ENCODE measurements at places on chromosomes 2 and 18.

GRCh38 chr18:12517142-12517825 lies 109.6 kb downstream of the PRELID3A start:
- DNase-seq, result no peak

- no peak for DNase-seq
These were observed 293.5 kb downstream of the ARHGAP15 start for GRCh38 chr2:143422681-143423080.

DNA sequence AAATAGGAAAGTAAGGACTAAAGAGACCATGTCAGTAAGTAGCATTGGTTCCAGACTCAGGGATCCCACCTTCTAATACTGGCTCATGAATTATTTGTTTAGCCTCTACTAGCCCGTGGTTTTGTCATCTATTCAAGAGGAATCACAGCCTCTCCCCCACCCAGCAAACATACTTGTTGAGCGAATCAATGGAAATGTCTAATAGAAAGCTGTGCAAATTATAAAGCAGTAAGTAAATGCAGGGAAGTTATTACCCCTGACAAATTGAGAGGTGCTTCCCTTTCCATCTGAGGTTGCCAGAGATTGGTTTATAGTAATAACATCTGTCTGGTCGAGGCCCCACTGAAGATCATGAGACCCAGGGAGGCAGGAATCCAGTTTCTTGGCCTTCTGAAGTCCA lies 219.3 kb upstream of the OSR1 start:
- DNase-seq, result no peak

GRCh38 chr2:189504238-189504637 lies 63.0 kb downstream of the WDR75 start:
- DNase-seq, result no peak

- DNase-seq, result no peak
These were observed 19.4 kb upstream of the ZSWIM2 start for GRCh38 chr2:186868344-186868743.

DNA sequence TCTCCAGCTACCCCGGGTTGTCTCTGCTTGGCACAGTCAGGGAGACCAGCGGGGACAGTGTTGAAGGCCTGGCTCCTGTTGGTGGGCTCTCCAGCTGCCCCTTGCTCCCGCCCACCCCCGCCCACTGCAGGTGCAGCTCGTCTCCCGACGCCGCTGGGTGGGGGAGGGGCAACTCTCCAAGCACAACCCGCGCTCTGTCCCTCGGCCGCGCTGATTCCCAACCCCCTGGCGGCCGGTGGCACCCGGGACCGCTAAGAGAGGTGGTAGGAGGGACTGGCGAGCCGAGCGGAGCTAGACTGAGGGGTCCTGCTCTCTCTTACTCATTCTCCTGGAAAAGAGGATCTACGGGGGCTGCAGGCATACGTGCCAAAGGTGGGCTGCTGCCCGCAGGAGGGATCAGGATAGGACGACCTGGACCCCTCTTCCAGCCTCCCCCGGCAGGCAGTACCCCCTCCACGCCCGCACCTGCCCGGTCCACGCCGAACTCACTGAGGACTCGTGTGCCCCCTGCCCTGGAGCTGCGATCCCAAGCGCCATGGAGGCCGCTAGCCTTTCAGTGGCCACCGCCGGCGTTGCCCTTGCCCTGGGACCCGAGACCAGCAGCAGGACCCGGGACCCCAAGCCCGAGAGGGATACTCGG lies 44.5 kb downstream of the DDX18 start:
- DNase-seq, result no peak

DNA sequence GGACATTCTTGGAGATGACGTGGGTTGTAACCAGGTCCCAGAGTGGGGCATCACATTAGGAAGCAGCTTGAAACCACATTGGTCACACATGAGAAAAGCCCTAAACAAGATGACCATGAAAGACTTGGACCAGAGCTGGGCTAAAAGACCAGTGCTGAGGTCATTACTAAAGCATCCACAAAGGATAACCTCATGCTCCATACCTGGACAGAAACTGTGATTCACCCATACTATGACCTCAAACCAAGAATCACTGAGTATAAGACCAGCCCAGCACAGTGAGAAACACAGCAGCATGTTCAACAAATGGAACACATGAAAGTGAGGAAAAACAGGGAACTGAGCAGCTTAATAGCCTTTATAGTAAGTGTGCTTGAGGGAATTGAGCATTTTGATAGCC lies 635.5 kb upstream of the NETO1 start:
- DNase-seq, result no peak

- no peak for DNase-seq
These were observed 8.4 kb upstream of the CTLA4 start for GRCh38 chr2:203859030-203859789.

- DNase-seq, result peak; percentile 93
These were observed 2.1 kb downstream of the BCL2L11 start for GRCh38 chr2:111122631-111123421.

GRCh38 chr2:195672674-195673073 lies 15.6 kb downstream of the SLC39A10 start:
- DNase-seq, result no peak

GRCh38 chr2:226883296-226883795 lies 47.5 kb downstream of the RHBDD1 start:
- no peak for DNase-seq

DNA sequence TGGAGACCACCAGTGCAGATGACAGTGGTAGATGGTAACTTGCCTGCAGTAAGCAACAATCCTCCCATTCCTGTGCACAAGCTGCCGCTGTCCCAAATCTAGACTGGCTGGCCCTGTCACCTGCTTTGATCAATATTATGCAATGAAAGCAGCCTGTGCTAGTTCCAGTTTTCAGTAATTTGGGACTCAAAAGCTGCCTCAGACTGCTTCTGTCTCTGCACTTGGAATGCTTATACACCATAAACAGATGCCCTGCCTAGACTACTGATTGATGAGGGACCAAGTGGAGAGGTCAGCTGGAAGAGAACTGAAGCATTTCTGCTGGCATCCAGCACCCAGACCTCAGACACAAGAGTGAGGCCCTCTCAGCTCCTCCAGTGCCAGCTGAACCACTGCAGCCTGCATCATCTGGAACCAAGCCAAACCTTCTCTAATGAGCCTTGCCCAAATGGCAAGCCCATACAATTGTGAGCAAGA lies 24.9 kb downstream of the CCBE1 start:
- no peak for DNase-seq

DNA sequence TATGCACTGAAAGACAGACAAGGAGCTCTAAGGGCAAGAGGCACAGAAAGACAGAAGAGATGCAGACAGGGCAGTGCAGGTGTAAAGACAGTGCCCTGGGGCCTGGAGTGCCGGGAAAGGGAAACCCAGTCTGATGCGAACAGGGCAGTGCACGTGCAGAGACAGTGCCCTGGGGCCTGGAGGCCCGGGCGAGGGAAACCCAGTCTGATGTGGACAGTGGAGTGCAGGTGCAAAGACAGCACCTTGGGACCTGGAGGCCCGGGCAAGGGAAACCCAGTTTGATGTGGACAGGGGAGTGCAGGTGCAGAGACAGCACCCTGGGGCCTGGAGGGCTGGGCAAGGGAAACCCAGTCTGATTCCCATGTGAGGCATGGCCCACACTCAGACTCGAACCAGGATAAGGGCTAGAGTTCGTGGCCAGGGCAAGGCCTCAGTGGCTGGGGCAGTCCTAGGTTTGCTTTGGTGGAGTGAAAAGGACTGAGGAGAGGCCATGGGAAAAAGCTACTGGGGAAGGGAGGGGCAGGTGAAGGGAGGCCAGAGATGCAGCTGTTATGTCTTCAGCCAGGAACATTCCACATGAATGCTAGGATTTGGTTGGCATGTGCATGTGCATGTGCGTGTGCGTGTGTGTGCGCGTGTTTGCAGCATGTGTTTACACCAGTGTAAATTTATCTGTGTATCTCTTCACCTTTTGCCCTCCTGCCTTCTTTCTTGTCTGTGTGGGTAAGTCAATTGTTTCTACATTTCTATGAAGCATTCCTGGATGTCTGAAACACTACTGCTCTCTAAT lies 39.1 kb upstream of the DNMT3A start:
- DNase-seq, result no peak

GRCh38 chr2:85864654-85865053 lies 24.1 kb downstream of the ST3GAL5 start:
- DNase-seq, result no peak

DNA sequence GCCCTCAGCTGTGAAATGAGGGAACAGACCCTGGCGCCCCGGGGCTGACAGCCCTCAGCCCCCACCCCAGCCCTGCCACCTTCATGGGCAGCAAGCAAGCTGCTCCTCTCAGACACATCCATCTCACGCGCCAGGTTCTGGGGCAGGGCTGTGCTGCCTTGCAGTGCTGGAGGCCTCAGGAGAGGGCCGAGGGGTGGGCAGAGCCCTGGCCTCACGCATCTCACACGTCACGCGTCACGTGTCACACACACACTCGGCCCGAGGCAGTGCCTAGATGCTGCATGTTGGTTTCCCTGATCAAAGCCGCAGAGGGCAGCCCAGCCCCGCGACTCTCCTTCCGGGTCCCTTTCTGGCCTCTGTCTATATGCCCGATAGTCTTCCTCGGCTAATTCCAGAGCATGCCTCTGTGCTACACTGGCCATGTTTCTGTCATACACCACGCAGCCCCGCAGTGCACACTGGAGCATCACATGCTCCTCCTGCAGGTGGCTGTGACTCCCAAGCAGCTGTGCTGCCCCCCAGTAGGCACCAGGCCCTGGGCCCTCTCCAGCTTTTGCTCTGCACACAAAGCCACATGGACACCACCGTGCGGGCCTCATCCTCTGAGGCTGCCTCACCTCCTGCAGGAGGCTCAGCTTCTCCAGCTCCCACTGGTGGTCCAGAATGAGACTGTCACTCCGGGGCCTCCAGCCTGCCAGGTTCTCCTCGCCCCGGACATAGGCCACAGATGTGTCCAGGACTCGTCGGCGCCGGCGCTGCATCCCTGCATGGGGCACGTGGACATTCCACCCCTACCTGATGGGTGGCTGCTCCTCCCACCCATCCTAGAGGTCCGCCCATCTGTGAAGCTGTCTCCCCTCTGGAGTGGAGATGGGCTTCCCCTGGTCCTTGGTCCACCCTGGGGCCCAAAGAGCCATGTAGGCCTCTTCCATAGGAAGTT lies 31.4 kb downstream of the AQP12A start:
- no peak for DNase-seq

DNA sequence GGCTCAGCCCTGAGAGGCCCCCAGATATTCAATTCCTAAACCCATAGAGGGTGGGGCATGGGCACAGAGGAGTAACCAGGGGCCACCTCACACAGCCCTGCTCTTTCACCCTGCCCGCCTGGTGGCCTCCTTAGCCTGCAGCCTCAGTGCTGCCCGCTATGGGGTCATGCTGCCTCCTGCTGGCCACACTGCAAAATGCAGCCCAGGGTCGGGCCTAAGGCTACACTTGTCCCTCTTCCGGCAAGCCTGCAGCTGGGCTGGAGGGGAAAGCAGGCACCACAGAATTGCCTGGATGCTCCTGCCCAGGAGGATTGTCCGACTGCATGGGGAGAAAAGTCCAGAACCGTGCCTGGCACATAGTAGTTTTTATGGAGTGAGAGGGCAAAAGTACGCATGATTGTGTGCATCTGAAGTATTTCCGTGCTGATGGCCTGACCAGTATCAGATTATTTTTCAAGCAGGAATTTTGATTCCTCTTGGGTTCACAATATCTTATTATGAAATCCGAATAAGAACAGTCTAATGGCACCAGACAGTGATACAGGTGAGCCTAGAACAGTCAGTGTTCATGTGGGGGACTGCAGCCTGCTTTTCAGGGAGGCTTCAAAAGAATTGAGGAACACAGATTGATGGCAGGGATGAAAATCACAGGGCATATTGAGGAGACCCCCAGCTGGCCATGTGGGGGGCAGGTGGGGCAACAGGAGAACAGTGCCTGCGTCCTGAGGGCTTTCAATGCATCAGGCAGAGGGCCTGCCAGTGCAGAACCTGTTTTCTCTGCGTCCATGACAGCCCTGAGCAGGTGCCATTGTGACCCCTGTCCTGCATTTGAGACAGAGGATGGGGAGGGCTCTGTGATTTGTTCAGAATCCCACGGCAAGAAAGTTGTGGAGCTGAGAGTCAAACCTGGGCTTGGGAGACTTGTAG lies 51.2 kb upstream of the ALPP start:
- DNase-seq, result peak; percentile 64

DNA sequence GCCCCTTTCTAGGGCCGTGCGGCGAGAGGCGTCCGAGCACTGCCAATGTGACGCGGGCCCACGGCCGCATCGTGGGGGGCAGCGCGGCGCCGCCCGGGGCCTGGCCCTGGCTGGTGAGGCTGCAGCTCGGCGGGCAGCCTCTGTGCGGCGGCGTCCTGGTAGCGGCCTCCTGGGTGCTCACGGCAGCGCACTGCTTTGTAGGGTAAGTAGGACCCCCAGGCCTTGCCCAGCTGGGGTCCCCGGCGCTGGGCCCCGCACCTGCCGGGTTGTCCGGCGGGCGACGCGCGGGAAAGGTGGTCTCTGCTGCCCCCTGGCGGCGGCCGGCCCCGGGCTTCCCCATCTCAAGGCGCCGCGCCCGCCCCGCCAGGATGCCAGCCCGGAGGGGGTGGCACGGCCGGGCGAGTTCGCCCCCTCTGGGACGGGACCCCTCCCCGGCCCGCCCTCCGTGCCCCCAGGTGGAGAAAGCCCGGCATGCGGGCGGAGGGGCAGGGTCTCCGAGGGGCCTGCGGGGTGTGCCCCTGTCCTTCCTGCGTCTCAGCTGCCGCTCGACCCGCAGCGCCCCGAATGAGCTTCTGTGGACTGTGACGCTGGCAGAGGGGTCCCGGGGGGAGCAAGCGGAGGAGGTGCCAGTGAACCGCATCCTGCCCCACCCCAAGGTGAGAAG lies 1.9 kb downstream of the PRSS56 start:
- DNase-seq, result peak; percentile 29

- no peak for DNase-seq
These were observed 584.0 kb downstream of the SATB2 start for GRCh38 chr2:198873503-198874471.

DNA sequence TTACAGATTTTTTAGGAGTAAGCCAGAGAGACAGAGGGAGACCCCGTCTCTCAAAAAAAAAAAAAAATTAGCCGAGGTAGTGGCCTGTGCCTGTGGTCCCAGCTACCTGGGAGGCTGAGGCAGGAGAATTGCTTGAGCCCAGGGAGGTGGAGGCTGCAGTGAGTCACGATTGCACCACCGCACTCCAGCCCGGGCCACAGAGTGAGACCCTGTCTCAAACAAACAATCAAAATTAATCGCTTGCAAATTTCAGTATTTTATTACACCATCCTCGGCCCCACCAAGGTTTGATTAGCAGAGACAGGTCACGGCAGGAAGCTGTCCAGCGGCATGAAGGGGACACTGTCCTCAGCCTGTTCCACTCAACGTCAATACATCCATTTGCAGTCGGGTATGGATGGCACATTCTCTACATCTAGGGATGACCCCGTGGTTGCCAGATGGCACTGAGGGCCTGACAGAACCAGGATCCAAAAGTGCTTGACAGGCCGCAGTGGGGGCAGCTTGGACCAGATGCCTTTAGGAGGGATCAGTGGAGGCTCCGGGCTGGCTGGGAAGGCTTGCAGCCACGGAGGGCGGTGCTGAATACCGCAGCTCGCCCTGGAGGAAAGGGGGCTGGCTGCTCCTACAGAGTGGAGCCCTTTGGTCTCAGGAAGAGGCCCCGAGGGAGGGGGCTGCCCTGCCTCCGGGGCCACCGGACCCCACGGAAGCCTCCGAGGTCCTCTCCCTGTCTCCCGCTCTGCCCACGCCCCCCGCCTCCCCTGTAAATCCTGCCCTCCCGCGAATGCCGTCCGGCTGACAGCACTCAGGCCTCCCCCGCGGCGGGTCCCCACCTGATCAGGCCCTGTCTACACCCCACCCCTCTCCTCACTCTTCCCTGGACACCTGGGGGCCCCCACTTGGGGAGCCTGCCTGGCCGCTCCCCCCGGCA lies 13.1 kb downstream of the ASPRV1 start:
- DNase-seq, result peak; percentile 29

All from cardiac muscle cell (in vitro differentiated cells and primary cell).